ENCODE measurements at places on chromosomes 4 and X.

GRCh38 chr4:140136509-140136908, 17.5 kb downstream of the MAML3 start:
- DNase-seq: no peak

- no peak for DNase-seq
These were observed 21.5 kb downstream of the FAM114A1 start for GRCh38 chr4:38889143-38889542.

GRCh38 chrX:68146054-68146453, 287.2 kb downstream of the OPHN1 start:
- DNase-seq: no peak

DNA sequence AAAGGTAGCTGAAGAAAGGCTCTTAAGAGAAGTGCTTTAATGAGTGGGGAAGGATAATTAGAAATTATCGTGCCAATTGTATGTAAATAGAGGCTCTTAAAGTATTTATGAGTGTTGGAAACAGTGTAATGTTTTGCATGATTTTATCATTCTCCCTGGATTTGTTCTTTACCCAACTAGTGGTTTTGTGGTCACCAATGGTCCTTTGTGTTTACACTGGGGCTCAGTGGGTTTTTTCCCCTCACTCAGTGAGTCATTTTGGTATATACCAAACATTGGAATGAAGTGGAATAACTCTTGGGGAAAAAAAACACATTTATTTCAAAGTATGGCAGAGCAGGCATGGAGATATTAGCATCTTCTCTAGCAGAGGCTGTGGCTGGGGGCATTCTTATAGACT, 20.8 kb upstream of the LGI2 start:
- DNase-seq: no peak

DNA sequence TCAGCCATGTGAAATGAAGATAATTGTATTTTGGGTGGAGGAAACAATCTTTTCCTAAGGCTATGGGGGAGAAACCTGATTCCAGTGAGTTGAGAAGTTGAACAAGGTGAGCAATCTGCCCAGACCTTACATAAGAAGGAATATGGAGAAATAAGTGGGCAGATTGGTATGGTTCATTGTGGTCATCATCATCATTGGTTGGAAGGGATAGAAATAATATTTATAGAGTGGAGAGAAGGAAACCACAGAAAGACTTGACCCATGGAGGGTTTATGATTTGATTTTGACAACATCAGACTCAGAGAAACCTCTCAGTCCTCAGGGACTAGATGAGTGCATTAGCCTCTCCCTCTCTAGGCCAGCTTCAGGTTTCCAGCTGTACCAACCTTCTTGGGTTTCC, 177.9 kb upstream of the NEIL3 start:
- no peak for DNase-seq

DNA sequence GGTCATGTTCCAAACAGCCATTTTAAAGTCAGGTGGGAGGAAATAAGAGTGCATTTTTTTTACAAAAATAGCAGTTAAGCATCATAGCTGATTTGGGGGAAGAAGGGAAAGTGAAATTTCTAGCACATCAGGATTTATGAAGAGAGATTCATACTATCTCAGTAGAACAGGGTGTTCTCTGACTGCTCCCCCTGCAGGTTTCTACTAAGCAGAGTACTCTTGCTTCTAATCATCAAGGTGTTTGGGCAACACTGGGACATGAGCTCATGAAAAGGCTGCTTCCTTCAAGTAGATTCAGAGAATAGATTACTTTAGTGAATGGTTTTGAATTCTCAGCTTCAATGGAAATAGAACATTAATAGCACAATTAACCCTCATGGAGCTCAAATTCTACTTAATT, 591.4 kb upstream of the PCDH10 start:
- DNase-seq: no peak

- DNase-seq: peak; percentile 86
These were observed 777 bp upstream of the EOLA2 start for GRCh38 chrX:149938881-149939654.

DNA sequence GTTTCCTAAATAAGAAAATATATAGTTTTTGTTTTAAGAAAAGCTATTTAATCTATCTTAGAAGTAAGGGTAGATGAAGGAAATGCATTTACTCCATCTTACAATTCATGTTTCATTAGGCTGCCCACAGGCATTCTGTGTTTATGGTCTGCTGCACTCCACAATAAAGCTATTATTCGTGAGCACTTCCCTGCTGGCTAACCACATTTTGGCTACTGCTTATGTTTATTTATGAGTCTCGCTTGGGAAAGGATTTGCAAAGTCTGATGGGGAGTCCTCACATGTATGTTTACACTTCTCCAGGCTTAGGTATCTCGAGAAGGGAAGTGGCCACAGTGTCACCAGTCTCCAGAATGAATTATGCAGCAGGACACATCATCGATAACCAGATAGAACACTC, 260.8 kb upstream of the VCX start:
- no peak for DNase-seq

- DNase-seq: no peak
These were observed 10.7 kb upstream of the CPE start for GRCh38 chr4:165368114-165368513.

DNA sequence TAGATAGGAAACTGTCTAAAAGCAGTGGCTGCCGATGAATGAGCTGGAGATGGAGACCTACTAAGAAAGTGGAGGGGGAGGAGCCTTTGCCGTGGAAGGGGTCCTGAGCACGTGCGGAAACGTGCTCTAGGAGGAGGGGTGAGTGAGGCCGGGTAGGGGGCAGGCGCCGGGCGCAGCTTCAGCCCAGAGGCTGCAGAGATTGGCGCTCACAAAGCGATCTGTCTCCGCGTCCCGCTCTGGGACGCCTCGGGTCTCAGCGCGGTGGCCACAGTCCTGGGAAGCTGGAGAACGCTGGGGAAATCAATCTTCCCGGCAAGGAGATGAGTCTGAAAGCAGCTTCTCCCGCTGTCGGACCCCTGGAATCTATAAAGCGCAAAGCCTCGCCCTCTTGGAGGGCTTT, 444 bp upstream of the ARHGAP6 start:
- DNase-seq: no peak

DNA sequence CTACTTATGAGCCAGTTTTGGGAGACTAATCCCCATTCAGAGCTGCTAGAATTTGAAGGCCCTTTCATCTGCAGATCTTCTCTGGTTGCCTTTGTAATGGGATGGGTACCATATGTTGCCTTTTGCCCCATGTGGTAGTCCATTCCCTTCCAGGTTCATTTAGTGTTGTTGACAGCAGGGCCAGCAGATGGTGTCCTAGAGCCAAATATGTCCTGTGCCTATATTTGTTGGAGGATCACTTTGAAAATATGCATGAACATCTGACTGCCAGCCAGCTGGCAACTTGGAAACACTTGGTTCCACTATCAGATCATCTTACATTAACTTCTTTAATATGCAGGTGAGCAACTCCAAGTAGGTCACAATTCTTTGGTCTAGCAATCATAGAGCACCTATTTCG, 30.4 kb downstream of the CFAP299 start:
- DNase-seq: peak; percentile 40

DNA sequence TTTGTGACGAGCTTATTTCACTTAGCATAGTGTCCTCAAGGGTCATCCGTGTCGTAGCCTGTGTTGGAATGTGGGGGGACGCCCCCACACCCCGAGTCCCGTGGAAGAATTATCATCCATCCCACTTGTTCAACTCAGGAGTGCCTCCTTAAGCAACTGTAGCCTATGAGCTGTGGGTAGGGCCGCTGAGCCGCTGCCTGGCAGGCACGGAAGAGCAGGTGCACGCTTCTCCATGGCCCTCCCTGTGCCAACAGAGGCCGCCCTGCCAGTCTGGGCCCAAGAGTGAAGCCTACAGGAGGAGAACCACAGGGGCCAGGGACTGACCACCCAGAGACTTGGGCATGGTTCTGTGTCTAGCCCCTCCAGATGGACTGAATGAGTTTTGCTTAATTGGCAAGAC, 2.3 kb upstream of the RGS12 start:
- DNase-seq: no peak

- no peak for DNase-seq
These were observed 564.2 kb upstream of the PITX2 start for GRCh38 chr4:111187108-111187507.

DNA sequence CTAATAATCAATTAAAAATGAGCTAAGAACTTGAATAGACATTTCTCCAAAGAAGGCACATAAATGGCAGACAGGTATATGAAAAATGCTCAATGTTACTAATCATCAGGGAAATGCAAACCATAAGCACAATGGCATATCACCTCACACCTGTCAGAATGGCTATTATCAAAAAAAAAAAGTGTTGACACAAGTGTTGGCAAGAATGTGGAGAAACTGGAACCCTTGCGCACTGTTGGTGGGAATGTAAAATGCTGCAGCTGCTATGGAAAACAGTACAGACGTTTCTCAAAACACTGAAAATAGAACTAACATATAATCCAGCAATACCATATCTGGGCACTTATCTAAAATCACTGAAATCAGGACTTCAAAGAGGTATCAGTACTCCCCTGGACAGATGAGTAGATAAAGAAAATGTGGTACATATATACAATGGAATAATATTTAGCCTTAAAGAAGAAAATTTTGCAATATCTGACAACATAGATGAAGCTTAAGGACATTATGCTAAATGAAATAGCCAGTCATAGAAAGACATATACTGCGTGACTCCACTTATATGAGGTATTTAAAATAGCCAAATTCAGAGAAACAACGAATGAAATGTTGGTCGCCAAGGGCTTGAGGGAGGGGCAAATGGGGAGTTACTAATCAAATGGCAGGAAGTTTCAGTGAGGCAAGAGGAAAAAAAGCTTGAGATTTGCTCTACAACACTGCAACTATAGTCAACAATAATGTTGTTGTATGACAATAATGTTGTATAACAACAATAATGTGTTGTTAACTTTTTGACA, 175.5 kb downstream of the WDFY3 start:
- no peak for DNase-seq

- no peak for DNase-seq
These were observed 50.8 kb downstream of the SMIM14 start for GRCh38 chr4:39587881-39588280.

GRCh38 chrX:13778916-13779315, 38.0 kb downstream of the GPM6B start:
- no peak for DNase-seq

GRCh38 chrX:133792198-133792953, 193.0 kb downstream of the GPC3 start:
- DNase-seq: peak; percentile 38

DNA sequence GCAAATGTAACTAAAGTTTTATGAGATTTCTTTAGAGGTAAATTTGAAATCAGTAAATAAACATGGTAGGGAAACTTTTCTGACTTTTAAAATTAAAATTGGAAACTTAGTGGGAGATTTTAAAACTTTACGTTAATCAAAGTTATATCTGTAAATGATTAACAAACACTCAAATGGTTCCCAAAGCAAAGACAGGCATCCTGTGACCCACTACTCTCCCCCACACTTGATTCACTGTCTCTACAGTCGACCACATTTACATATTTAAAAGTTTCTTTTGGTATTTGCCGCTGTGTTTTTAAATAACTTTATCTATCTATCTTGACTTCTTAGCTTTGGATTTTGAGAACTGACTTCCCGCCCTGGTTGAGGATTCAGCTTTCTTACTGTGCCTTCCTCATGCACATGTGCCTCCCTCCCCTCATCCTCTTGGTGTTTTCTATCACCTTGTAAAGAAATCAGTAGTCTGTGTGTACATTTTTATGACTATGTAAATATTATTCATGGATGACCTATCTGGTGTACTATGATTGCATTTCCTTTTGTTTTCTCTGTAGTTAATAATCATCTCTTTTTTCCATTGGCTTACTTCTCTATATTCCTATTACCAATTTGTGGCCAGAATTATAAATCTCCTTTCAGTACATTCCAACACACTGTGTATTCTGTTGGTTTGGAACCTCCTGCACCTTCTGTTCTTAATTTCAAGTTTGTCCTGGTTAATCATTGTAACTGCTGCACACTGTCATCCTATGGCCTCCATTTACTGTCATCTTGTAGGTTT, 72.6 kb downstream of the WWC2 start:
- DNase-seq: no peak

GRCh38 chr4:166896254-166896653, 338.0 kb downstream of the SPOCK3 start:
- DNase-seq: no peak

GRCh38 chr4:148954011-148954749, 512.0 kb upstream of the NR3C2 start:
- DNase-seq: no peak

DNA sequence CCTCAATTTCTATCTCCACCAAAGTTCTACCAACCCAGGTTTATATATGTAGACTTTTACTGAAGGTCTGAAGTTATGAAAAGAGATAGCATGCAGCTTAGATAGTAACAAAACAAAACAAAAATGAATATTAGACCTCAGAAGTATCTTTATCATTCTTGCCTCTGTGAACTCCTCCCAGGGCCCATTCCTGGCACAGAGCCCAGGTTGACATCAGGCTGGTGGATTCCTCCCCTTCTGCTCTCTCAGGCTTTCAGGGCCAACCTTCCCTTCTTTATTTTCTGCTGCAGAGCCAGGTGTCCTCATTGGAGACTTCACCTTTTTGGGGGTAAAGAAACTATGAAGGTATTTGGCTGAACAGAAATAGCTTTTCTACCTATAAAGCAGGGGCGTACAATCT, 112.8 kb upstream of the PITX2 start:
- no peak for DNase-seq

- DNase-seq: no peak
These were observed 5.8 kb downstream of the NKX6-1 start for GRCh38 chr4:84493092-84493850.

- no peak for DNase-seq
These were observed 2.7 kb downstream of the NDP start for GRCh38 chrX:43970528-43970927.

GRCh38 chr4:135015771-135016170, 814.2 kb upstream of the PABPC4L start:
- DNase-seq: no peak

- no peak for DNase-seq
These were observed 67.9 kb downstream of the TAB3 start for GRCh38 chrX:30821116-30821515.

GRCh38 chrX:53022381-53022780, 26.2 kb upstream of the GPR173 start:
- DNase-seq: no peak

GRCh38 chrX:19931146-19931545, 43.7 kb upstream of the SH3KBP1 start:
- no peak for DNase-seq

GRCh38 chr4:17758485-17758884, 22.9 kb downstream of the FAM184B start:
- DNase-seq: no peak

GRCh38 chr4:127479031-127479622, 153.6 kb upstream of the INTU start:
- no peak for DNase-seq
